ENCODE measurements at places on chromosomes 4 and X.

DNA sequence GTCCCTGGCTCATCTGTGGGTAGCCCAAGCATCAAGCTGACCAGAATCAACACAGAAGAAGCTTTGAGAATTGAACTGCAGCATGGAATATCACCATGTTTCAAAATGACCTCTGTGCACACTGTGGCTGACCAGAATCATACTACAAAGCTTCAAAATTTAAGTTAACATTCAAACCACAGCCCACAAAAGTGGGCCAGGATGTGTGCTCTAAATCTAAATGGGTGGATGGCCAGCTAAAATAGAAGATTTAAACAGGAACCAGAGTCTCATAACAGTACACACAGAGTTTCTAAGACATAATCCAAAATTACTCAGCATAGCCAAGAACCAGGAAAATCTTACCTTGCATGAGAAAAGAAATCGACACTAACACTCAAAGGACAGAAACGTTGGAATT, 46.1 kb downstream of the KLF3 start:
- H3K27me3 ChIP-seq: no peaks in the 10 kb centered on the region
- H3K4me1 ChIP-seq: no peaks in the 10 kb centered on the region
- H3K4me3 ChIP-seq: no peak overlapping the region
- DNase-seq: no peak
- no peaks in the 10 kb centered on the region for H3K36me3 ChIP-seq

GRCh38 chr4:56668267-56668666, 12.8 kb downstream of the HOPX start:
- no peaks in the 10 kb centered on the region for H3K36me3 ChIP-seq
- no peaks in the 10 kb centered on the region for H3K4me1 ChIP-seq
- DNase-seq: peak; percentile 71
- no peak overlapping the region for H3K4me3 ChIP-seq

DNA sequence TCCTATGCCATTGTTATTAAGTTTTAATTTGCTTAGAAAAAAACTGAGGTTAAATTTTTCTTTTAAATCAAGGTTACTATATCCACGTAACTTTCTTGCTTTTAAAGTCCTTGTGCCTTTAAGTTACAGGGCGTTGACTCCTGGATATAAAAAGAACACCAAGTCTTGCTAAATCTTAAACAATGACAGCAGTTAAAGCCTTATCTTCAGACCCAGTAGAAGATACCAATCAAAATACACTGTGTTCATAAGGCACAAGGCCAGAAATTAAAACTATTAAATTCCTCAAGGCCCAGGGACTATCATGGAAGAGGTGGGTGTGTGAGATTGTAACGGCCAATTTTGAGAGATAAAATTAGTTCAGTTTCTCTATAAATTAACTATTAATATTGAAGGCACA, 60.4 kb downstream of the PAGE2 start:
- no peak overlapping the region for H3K27ac ChIP-seq
- H3K27me3 ChIP-seq: no peaks in the 10 kb centered on the region
- H3K36me3 ChIP-seq: no peaks in the 10 kb centered on the region

DNA sequence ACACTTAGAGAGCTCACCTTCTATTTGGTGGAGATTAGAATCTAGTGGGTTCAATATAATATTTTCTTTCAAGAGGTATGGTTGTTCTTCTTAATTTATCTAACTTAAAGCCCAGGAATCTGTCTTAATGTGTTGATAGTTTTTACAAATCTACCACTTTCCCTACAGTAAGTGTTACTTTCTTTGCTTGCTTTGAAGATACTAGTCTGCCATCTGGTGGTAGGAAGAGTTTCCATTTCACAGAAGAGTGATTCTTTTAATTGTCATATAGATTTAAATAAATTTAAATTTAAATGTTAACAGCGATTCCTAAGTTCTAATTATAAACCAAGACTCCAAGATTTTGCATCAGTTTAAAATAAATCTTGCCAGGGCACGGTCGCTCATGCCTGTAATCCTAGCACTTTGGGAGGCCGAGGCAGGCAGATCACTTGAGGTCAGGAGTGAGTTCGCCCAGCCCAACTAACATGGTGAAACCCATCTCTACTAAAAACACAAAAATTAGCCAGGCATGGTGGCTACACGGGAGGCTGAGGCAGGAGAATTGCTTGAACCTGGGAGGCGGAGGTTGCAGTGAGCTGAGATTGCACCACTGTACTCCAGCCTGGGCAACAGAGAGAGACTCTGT, 43.5 kb downstream of the NUDT9 start:
- no peaks in the 10 kb centered on the region for H3K27me3 ChIP-seq
- H3K4me1 ChIP-seq: no peaks in the 10 kb centered on the region
- H3K27ac ChIP-seq: no peak overlapping the region
- H3K36me3 ChIP-seq: no peaks in the 10 kb centered on the region
- DNase-seq: peak; percentile 52
- no peak overlapping the region for H3K4me3 ChIP-seq

DNA sequence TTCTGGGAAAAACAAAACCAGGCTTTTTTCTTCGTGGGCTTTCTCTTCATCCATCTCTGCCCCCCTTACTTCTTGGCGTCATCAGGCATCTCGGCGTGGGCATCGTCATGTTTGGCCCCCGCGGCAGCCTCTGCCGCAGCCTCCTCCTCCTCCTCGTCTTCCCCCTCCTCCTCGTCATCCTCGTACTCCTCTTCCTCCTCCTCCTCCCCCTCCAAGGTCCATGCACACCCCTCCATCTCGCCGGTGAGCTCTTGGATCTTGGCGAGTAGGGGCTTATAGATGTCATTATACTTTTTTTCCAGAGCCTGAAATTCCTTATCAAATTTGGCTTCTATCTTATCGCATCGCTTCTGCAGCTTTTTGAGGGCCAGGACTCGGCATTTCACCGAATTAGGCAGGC, 488 bp downstream of the NAP1L5 start:
- H3K27me3 ChIP-seq: no peaks in the 10 kb centered on the region
- no peaks in the 10 kb centered on the region for H3K36me3 ChIP-seq
- no peaks in the 10 kb centered on the region for H3K4me1 ChIP-seq
- DNase-seq: no peak

- no peaks in the 10 kb centered on the region for H3K36me3 ChIP-seq
- H3K4me3 ChIP-seq: no peak overlapping the region
- DNase-seq: no peak
- no peaks in the 10 kb centered on the region for H3K4me1 ChIP-seq
- H3K27me3 ChIP-seq: no peaks in the 10 kb centered on the region
Observed at GRCh38 chr4:184853436-184853835, 27.7 kb upstream of the ACSL1 start.

DNA sequence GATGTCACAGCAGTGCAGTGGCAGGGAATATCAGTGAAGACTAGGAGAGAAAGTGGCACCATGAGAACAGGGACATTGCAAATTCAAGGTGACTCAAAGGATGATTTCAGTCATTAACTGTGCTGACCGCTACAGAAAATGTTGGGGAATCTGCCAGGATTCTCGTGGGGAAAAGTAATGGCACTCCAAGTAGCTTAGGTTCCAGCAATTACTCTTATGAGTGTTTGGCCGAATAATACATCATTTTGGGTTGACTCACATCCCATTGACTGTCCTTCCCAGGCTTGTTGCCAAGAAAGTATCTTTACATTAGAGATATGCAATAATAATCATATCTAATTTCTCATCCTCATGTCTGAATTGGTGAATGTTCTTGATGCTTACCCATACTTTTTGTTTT, 1411.1 kb upstream of the PCDH7 start:
- H3K27me3 ChIP-seq: no peaks in the 10 kb centered on the region
- H3K4me3 ChIP-seq: no peak overlapping the region
- H3K27ac ChIP-seq: no peak overlapping the region
- no peaks in the 10 kb centered on the region for H3K4me1 ChIP-seq

DNA sequence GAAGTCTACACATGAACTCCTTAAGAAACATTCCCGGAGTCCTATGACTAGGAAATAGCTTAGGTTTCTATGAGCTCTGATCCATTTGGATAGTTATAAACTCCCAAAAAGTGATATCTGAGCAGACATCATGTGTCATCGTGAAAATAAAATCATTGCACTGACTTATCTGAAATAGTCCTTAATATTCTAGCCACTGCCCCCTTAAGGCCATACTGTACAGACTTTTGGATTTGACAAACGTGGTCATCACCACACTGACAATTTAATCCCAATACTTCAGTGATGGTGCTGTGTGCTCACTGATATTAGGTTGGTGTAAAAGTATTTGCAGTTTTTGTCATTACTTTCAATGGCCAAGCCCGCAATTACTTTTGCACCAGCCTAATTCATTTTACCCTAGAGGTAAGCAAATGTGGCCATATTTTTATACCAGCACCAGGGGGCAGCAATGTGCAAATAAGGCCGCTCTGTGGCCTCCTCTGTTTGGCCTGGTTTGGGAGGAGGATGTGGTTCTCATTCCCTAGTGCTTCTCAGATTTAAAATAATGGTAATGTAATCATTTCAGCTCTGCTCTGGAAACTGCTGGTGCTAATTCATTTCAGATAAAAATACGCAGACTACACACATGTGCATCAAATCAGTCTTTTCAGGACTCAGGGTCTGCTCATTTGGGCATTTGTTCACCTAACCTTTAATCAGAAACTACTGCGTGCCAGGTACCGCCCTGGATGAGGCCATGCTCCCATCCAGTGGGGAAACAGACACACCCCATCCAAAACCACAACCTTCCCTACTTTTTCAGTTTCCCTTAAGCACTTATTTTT, 196.4 kb upstream of the C1QTNF7 start:
- H3K4me1 ChIP-seq: peaks cover 5% of the 10 kb centered on the region
- H3K27me3 ChIP-seq: no peaks in the 10 kb centered on the region
- H3K27ac ChIP-seq: no peak overlapping the region
- peak; percentile 87 for DNase-seq
- H3K36me3 ChIP-seq: no peaks in the 10 kb centered on the region

DNA sequence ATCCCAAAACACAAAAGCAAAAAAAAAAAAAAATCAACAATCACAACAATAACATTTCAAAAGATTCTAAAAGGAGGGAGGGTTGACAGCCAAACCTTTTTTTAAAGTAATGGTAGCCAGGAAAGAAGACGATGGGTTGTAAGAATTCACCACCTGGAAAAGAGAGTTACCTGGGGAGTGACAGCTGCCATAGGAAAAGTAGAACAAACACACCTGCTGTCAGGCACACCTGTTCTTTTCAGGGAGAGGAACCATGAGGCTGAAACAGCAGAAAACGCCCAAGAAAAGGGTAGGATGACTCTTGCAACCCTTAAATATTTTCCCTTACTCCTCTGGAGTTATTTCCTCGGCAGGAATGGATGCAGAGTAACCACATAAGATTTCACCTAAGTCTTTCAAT, 388.4 kb upstream of the TEX13C start:
- no peaks in the 10 kb centered on the region for H3K36me3 ChIP-seq
- DNase-seq: no peak
- no peaks in the 10 kb centered on the region for H3K27me3 ChIP-seq
- H3K4me1 ChIP-seq: no peaks in the 10 kb centered on the region

Measured in mesendoderm (in vitro differentiated cells).